ENCODE measurements at places on chromosomes 5 and 9.

- DNase-seq = no peak
These were observed 1.3 kb upstream of the ITGA2 start for GRCh38 chr5:52987711-52988331.

GRCh38 chr5:10090074-10090473 is 159.6 kb downstream of the ATPSCKMT start:
- DNase-seq = no peak

DNA sequence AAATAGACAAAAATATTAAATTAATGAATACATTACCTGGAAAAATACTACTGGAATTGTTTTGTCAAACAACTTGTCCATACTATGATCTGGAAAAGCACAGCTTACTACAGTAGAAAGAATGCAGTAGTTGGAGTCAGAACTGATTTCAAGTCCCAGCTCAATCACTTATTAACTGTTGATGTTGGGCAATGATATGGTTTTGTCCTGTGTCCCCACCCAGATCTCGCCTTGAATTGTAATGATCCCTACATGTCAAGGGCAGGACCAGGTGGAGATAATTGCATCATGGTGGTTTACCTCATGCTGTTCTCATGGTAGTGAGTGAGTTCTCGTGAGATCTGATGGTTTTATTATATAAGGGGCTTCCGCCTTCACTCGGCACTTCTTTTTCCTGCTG is 247.5 kb downstream of the CD180 start:
- no peak for DNase-seq

- no peak for DNase-seq
These were observed 3.8 kb downstream of the NR2F1-AS1 start for GRCh38 chr5:93576994-93577853.

DNA sequence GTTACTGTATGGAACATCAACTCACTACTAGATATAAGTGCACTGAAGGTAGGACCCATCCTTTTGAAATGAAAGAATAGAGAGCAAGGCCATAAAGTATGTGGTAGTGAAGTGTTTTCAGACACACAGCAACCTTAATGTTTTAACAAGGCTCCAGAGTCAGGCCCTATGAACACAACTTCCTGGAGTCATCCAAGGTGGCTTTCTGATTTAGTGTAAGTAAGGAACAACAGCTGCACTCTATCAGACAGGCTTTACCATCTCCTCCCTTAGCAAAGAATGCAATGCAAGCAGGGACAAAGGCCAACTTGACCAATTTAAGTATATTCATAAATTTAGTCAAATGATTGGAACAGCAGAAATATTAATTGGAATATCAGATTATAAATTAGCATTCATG is 90.1 kb downstream of the MPDZ start:
- no peak for DNase-seq

DNA sequence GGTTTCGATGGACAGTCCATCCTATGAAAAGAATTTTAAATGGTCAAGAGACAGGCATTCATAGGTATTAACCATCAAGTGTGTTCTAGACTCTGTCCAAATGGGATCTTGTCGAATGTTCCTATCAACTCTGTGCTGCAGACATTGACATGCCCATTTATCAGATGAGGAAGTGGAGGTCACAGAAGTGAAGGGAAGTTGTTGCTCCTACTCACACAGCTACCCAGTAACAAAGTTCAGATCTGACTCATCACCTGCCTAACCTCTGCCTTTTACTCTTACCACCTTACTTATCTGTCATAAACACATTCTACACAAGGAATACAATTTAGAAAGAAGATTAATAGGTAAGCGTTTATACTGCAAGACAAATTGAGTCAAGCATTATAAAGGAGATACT is 426.2 kb upstream of the BRINP1 start:
- no peak for DNase-seq

Data from glomerular endothelial cell (primary cell).